Stimulated activated CD4-positive, alpha-beta T cell treated with anti-CD3 and anti-CD28 coated beads, Interleukin-15, amount 100 ng/mL, for 24 hours (primary cell): ENCODE measurements at places on chromosomes 2 and 18.

DNA sequence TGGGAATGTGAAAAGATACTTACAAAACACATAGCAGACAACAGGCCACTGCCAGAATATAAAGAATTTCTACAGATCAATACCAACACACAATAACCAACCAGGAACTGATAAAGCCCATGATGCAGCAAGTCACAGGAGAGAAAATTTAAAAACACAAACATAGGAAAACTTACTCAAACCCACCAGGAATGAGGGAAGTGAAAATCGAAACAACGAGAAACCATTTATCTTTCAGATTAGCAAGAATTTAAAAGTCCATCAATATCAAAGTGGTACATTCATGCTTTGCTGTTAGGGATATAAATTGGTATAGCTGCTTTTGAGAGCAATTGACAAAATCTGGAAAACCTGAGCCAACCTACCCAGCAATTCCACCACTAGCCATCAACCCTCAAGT lies 27.6 kb downstream of the B4GALT6 start:
- no peak for DNase-seq

GRCh38 chr2:33100921-33101320 lies 154.2 kb downstream of the LTBP1 start:
- no peak for DNase-seq

- DNase-seq = no peak
Observed at GRCh38 chr2:238475566-238475965, 48.8 kb downstream of the ASB1 start.

DNA sequence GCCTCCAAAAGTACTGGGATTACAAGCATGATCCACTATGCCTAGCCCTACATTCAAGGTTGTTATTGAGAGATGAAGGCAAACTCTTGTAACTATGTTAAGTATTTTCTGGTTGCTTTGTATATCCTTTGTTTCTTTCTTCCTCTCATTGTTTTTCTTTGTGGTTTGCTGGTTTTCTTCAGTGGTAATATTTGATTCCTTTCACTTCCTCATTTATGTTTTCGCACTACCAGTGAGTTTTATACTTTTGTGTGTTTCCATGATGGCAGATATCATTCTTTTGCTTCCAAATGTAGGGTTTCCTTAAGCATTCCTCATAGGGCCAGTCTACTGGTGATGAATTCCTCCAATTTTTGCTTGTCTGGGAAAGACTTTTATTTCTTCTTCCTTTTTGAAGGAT lies 90.2 kb downstream of the NCK2 start:
- DNase-seq = no peak

- no peak for DNase-seq
Observed at GRCh38 chr2:85704038-85704437, 9.9 kb downstream of the GNLY start.

GRCh38 chr2:195555971-195556370 lies 101.1 kb upstream of the SLC39A10 start:
- no peak for DNase-seq

DNA sequence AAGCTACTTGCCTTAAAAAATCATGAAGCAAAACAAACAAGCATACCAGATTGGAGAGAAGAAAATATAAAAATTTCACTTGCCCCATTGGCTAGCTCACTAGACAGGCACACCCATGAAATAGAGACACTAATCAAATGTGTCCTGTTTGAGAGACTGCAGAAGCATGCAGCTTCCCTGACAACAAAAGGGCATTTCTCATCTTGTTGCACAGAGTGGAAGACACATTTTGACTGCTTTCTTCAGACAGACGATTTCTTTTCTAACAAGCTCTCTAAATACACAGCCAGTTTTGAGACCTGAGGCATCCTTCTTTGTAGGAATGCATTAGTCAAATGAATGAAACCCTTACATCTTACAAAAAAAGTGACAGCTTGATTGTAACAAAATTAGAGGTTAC lies 1558.6 kb upstream of the NXPH2 start:
- no peak for DNase-seq
